ENCODE measurements at places on chromosomes 6 and 20.

GRCh38 chr20:62766716-62767115, 29.6 kb upstream of the MRGBP start:
- DNase-seq: peak; percentile 28

DNA sequence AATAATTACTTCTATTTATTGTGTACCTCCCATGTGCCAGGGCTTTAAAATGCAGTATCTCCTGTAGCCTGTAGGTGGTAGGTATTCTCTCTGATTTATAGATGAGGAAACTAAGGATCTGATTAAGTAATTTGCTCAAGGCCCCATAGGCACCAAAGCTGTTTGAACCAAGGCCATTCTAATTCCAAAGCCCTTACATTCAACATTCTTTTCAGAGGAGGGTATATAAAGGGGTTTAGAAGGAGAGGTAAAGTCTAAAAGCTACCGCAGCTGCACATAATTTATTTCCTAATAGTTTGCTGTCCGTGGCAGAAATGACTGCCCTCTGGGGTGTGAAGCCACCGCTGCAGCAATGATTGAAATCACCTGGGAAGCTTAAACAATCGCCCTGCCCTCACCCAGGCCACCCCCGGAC, 95.0 kb upstream of the FAM8A1 start:
- peak; percentile 17 for DNase-seq

DNA sequence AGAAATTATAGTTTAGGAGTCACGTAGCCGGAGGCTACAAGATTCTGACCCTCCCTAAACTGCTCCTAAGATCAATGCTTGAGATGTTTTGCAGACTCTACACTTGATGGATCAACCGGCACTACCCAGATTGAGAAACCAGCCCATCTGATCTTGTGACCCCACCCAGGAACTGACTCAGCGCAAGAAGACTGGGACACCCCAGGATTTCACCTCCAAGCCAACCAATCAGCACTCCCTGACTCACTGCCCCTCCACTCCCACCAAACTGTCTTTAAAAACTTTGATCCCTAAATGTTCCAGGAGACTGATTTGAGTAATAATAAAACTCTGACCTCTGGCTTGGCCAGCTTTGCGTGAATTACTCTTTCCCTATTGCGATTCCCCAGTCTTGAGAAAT, 99.8 kb downstream of the OPRM1 start:
- no peak for DNase-seq

DNA sequence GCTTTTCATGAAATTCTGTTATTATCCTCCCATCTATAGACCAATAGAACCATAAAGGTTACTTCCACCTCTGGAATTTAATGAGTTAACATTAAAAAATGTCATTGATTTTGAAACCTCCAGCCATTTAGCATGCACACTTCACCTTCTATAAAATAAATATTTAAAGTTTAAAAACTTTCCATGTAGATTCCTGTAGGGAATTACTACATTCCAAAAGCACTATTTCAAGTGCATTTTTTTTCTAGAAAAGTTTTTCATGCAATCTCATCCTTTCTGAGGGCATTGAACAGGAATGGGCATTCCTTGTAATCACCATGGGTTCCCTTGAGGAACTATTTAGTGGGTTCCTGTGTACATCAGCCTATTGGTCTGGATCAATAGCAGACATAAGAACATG, 253.8 kb upstream of the RIN2 start:
- no peak for DNase-seq

GRCh38 chr6:170284126-170284773, 6.6 kb downstream of the DLL1 start:
- no peak for DNase-seq

GRCh38 chr20:56244259-56244658, 4.3 kb upstream of the MC3R start:
- no peak for DNase-seq

- DNase-seq: no peak
Observed at GRCh38 chr6:24910331-24910960, 25.3 kb downstream of the RIPOR2 start.

DNA sequence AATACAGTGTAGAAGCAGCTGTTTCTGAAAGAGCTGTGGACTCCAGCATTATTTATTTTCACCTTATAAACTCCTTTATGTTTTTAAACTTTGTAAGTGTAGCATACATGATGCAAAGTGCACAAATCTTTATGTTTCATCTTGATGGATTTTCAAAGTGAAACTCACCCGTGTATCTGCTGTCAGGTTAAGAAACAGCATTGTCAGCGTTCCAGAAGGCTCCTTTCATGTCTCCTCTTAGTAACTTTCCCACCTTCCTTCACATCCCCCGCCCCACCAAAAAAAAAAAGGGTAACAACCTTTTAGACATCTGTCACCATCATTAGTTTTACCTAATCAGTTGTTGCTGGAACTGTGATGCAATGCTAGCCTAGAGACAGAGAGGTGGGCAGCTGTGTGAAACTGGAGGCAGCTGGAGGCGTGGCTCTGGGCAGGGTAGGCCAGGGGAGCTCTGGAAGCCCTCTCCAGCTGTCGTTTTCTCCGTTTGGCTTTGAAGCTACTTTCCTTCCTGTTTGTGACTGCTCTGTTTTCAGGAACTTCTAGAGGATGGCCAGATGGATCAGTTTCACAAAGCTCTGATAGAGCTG, 7.2 kb downstream of the ACTR5 start:
- no peak for DNase-seq
